SK-MEL-5 (cell line): ENCODE measurements at places on chromosomes 13 and 19.

DNA sequence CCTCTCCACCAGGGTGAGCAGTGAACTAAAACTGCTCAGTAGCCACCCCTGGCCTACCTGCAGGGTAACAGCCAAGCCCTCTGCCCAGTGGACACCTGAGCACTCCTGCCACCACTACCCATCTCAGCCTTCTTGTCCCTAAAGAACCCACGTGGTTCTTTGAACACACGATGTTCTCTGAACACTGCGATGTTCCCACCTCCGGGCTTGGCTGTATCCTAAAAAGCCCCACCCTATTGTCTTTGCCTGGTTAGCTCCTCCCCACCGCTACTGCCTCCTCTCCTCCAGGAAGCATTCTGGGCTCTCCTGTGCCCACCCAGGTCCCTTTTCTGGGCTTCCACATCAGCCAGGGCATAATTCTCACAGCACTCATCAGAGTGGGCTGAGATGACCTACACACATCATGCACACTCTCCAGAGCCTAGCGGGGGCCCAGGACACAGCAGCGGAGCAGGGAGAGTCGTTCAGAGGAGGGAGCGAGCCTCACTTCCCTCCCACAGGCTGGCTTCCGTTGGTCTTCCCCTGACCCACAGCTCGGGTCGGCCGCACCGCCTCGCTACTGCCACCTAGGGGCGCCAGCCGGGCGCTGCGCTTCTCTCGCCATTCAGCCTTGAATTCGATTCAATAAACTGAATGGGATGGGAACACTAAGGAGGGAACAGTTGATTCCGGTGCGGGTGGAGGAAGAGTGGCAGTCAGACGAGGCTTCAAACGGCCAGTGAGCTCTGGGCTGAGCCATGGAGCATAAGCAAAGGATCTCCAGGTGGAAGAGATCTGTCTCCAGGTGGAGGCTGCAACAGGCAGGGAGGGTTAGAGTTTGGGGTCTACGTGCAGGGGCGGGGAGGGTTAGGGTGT, 3.2 kb downstream of the ELAVL1 start:
- peak; percentile 74 for DNase-seq

DNA sequence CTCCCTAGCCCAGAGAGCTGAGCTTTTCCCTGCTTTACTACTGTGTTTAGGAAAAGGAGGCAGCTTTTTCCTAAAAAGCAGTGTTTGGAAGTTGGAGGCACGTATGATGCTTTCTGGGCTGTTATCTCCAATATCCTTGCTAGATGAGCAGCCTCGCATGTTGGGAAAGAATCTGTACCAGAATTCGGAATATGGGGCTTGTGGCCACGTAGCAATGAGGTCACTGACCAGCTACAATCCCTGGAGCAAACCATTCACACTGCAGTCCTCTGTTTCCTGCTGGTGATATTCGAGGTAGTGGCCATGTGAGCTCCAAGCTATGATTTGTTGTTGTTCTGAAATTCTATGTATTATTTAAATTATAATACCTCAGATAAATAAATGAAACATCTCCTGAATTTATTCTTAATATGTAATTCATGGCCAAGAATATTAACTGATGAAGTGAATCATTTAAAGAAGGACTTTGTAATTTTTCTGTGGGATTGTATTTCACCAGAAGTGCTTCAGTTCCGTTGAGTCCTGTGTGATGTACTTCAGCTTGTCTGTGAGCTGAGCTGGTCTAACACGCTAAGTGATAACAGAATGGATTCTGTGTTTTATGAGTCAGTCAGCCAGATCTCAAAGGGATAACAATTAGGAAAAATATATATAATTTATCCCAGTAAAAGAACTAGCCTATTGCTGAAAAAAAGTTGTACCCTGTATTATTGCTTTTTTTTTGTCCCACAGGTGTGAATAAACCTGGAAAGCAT, 319.5 kb downstream of the SHISA2 start:
- DNase-seq = peak; percentile 70

- DNase-seq = no peak
Measured at GRCh38 chr19:52896431-52897137, 851 bp downstream of the ZNF320 start.

DNA sequence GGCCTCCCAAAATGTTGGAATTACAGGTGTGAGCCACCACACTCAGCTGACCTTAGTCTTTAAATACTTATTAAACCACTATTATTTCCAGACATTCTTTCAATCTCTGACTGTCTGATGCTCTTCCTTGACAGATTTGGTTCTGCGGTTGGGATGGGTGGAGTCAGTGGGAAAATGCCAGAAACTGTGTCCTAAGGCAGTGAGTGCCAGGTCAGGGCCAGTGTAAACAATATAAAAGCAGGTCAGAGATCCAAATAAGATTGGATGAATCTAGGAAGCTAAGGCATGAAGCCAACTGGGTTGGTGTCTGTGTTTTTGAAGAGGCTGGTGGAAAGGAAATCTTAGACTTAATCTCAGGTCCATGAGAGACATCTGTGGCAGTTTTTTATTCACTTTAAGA, 74.7 kb downstream of the KLF5 start:
- no peak for DNase-seq

DNA sequence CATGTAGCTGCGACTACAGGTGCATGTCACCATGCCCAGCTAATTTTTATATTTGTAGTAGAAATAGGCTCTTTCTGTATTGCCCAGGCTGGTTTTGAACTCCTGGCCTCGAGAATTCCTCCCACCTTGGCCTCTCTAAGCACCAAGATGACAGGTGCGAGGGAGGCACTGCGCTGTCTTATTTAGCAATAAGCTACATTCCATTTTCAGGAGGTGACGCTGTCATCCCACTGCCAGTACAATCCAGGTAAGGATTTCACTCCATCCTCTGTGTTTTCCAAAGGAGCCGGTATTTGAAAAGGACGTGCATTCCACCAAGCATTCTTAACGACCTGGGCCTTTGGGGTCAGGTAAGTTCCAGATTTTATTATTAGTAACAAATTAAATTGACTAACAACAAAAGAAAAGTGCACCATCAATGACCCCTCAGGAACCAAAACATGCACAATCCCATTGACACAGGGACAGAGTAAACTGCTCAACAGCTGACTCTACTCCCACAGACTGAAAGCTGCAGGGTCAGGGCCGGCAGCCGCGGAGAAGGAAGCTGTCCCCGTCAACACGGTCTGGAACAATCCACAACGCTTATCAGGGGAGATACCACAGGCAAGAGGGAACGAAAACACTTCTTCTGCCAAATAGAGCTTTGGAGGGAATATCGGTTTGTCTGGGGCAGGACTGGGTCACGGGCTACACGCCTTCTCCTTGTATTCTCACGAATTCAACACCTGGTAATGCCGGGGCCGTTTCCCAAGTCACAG, 82.8 kb downstream of the INSR start:
- no peak for DNase-seq

- DNase-seq = no peak
Measured at GRCh38 chr13:82938644-82939043, 943.6 kb downstream of the SLITRK1 start.

DNA sequence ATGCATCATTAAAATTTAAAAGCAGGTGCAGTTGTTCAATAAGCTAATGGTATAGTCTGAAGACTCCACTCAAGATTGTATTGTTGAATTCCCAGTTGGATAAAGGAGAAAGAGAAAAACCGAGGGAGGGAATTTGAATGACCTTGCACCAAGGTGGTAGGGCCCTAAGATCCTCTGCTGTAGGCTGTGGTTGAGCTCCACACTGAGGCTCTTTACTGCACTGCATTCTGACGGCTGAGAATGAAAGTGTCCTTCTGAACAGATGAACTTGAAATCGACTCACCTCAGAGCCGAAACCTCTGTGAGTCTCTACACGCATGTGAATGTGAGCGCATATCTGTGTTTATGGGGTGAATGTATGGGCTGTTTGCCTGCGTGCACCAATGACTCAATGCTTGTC, 388.9 kb upstream of the DACH1 start:
- peak; percentile 86 for DNase-seq

DNA sequence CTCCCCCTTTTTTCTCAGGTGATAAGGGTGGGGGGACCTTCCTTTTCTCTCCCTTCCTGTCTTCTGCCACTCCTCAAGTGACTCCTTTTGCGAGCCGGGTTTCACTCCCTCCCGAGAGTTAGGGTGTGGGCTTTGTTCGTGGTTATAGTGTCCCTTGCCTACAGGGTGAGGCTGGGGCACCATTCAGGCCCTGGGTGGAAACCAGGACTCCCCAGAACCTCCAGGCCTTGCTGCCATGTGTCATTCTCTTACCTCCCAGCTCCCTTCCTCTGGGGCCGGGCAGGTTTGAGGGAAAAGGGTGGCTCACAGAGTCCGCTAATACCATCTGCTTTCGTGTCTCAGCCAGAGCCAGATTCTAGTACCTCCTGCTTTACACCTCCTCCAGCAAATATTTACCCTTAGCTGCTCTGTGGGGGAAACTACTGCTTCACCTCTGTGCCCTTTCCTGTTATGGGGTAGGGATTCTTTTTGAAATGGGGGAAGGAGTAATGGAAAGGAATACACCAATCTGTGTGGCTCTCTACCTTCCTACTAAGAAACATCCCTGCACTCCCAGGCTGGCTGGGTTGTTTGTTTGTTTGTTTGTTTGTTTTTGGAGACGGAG, 2.8 kb downstream of the ACTN4 start:
- DNase-seq = no peak

DNA sequence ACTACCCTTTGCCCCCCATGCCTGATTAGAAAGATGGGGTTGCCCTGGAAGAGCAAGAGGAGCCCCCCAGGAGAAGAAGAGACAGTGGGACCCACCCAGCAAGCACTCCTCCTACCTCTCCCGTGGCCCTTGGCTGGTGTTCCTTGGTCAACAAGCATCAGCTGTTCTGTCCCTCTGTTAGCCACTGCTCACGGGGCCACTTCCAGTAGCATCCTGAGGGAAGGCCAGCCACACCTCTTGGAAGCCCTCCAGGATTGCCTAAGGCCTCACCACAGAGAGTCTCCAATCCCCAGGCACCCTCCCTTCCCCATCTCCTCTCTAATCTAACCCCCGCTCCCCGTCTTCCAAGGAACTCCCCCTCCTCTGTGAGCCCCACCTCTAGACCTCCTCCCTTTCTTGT, 15.1 kb upstream of the DPP9 start:
- DNase-seq = no peak

DNA sequence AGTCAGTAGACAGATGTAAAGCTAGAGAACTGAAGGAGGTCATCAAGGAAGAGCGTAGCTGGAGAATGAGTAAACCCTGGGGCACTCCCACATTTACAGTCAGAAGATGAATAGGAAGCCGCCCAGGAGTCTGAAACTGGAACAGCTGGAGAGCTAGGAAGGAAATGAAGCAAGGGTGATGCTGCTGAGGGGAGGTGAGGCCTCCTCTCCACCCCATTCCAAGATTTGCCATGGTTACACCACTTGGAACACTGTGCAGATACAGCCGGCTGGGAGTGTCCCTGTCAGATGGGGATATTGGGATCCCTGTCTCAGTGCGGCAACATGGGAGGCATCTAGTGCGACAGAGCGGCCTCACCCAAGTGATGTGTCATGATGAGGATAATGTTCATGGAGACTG, 51.8 kb upstream of the GPI start:
- no peak for DNase-seq

- DNase-seq = no peak
Measured at GRCh38 chr13:40109351-40109844, 453.9 kb downstream of the COG6 start.

- DNase-seq = no peak
Measured at GRCh38 chr13:95833126-95833525, 156.2 kb downstream of the DNAJC3 start.

DNA sequence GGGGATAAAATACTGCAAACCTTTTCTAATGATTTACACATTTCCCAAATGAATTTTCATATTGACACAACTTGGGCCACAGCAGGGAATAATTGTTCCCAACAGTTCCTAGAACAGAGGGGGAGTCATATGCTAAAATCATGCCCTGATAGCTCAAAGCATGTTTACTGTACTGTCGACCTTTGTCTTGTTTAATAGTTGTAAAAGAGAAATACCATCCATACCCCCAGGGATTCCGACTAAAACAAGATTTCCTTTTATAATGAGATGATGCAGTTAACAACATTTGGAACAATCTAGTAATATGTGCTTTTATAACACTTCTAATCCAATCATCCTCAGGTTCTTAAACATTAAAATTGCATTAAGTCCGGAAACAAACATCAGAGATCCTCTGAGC, 759.7 kb downstream of the OLFM4 start:
- DNase-seq = peak; percentile 11
